ENCODE measurements at places on chromosomes 1 and 21.

GRCh38 chr1:53143527-53143926 lies 1.1 kb upstream of the SLC1A7 start:
- DNase-seq, result no peak

- no peak for DNase-seq
Observed at GRCh38 chr1:43344267-43344850, 6.7 kb downstream of the MPL start.

GRCh38 chr1:84027368-84027767 lies 28.4 kb upstream of the TTLL7 start:
- no peak for DNase-seq

DNA sequence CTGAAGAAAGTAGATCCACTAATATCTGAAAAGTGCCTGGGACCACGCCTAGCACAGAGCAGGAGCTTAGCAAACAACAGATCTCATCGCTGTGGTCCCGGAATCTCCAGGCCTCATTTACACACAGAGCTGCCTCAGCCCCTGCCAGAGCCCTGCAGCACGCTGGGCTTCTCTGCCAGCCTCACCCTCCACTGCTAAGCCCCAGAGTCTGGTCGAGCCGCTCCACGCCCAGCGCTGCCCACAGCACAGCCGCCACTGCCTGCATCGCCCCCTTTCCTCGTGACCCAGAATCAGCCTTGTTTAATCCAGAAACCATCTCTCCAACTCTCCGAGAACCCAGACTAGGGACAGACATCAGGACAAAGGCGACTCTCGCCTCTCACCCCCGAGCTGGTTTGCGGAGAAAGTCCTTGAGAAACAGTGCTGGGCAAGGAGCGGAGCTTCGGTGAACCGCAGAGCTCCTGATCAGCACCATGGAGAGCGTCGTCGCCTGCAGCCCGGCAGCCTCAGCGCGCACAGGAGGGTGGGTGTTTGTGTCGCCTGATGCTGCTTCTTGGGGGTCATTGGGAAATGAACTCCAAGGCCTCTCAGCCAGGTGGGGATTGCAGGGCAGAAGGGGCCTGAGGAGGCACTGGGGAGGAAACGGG lies 145.1 kb downstream of the NPHP4 start:
- DNase-seq, result peak; percentile 12
